Occipital lobe (tissue), 3 donors: ENCODE measurements at places on chromosomes 11 and 22. TPM values are rescaled to one million over a fixed set of nuclear protein-coding genes. Genes with fewer than 3 reads are reported as not detected.

GRCh38 chr22:20391222-20391621 lies 2.7 kb upstream of the ZNF74 start:
- no peak for DNase-seq

GRCh38 chr11:36876266-36876665 lies 278.2 kb upstream of the RAG2 start:
- DNase-seq, result no peak

- DNase-seq, result peak; percentile 33
Measured at GRCh38 chr11:113401718-113402117, 14.1 kb downstream of the ANKK1 start.

- no peak for DNase-seq
Measured at GRCh38 chr11:11577932-11578911, 43.6 kb downstream of the GALNT18 start.

DNA sequence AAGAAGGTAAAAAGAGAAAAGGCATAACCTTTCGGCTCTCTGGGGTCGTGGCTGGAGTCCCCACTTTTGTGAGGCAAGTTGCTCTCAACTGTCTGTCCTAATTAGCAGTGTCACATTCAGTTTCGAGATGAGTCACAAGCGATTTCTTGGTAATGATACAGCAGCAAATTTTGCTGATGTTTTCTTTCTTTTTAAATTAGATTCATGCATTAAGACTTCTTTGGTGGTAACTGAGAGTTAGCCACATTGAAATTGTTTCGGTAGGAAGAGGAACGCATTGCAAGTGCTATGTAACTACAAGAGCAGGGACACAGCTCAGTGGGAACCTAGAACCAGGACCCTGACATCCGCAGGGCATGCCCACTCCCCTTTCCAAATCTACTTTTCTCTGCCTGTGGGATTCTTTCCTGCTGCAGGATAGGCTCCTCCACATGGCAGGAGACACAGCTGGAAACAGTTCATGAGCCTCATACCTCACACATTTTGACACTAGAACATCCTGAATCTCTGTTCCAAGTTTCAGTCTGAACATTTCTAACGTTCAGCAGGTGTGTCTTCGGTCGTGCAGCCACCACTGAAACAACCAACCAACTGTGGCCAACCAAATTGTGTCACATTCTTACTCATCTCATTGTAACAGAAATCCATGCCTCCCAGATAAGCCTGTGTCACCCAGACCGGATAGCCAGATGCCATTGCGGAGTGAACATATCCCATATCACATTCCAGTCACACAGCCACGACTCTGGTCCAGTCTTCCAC lies 987.6 kb downstream of the NTM start:
- DNase-seq, result no peak

GRCh38 chr11:636511-637332 lies at the start of gene DRD4:
Gene DRD4, plus strand, starts transcription at chr11:637269. Its CDS starts 36 bp downstream, at chr11:637305.
- DNase-seq, result no peak

DNA sequence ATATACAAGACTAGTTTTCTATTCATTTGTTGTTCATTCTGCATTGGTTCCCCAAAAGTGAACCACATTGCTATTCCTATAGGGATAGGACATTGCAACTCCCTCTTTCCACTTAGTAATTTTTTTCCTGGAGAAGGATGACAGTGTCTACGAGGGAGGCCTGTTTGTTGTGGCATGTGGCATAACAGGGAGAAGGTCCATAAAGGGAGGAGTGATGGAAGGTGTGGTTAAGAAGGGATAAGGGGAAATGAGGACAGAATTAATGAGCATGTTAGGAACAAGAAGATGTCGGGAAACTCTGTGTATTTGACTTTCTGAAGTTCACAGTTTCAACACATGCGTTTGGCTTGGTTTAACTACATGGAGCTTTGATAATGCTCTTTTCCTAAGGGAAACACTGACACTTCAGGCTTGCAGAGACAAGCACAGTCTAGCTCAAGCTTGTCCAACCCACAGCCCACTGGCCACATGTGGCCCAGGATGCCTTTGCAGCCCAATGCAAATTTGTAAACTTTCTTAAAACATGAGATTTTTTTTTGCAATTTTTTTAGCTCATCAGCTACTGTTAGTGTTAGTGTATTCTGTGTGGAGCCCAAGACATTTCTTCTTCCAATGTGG lies 149.7 kb downstream of the TRPC6 start:
- no peak for DNase-seq

- no peak for DNase-seq
Measured at GRCh38 chr22:35641494-35642120, 6.6 kb upstream of the APOL6 start.

Gene NPAS4
- total RNA-seq, result 0.16 TPM

Gene APOBEC3C
- 0.31 TPM for total RNA-seq

Gene WEE1
- total RNA-seq, result 17.3 TPM

Gene CLMP
- total RNA-seq, result 42.0 TPM

Gene CASP4
- 1.9 TPM for total RNA-seq
